ENCODE measurements at places on chromosomes 11 and 22. TPM values are rescaled to one million over a fixed set of nuclear protein-coding genes. Genes with fewer than 3 reads are reported as not detected.

DNA sequence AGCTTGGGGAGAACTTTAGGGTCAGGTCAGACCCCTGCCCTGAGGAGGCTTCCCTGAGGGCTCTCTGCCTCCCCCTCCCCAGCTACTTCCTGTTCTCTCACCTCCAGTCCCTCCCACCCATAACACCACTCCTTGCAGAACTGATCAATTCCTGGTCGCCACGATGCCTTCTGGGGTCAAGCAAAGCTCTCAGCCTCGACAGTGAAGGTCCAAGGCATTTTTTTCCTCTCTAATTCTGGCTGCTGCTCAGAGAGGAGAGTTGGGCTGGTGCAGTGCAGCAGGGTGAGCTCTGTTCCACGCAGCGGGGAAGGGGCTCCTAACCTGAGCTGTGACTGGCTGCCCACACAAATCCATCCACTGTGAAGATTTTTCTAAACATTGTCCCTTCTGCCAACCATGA, 628.4 kb downstream of the BRD1 start:
- peak; percentile 24 for DNase-seq

SLCO2B1 gene
- total RNA-seq: 185 TPM

DNA sequence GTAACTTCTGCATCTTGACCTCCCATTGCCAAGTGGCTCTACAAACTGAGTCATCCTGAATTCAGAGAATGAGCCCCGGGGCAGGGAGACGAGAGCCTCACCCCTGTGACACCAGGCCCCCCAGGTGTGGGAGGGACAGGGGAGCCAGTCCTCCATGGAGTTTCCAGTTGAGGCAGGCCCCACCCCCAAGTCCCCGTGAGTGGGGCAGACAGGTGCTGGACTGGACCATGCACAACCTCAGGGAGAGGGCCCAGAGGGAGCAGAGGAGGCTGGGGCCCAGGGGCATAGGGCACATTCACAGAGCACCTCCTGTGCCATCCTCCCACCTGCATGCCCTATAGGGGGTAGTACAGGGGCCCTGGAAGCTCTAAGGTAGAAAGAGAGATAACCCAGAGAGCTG, 180.8 kb downstream of the BRD1 start:
- no peak for DNase-seq

GRCh38 chr11:64933935-64934681, 1.6 kb downstream of the GPHA2 start:
- no peak for DNase-seq

DNA sequence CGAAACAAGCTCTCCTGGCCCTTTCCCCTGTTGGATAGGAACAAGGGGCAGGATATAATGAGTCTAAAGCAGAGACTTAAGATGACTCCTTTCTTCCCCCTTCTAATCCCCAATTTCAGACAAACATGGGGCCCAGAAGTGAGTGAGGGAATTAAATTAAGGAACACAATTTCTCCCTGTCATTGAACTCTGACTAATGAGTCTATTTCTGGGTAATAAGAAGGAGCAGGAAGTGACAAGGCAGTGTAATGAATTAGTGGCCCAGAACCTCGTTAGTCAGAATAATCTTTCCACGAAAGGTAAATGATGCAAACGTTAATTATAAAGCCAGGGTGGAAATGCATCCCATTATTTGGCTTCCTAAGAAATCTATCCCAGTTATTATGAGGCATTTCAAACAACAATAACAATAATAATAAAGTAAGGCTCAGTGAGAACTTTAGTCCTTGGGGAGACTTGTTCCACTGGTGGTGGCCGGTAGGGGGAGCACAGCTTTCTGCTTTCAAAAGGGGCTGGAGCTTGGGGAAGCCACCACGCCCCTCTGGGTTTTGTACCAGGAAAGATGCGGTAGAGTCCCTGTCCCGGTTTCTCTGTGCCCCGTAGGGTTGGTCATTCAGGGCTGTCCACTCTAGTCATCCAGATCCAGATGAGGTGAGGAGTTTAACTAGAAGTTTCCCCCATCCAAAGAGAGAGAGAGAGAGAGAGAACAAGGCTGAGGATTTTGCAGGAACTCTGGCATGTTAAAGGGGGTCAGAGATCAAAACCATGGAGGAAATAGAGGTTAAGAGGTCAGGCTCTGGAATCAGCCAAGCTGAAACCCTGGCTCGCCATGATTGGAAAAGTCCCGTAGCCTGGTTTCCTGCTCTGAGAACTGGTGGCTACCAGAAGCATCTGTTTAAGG, 298.3 kb downstream of the NTM start:
- DNase-seq: peak; percentile 83

GRCh38 chr22:29040385-29041275, 21.0 kb downstream of the C22orf31 start:
- no peak for DNase-seq

DNA sequence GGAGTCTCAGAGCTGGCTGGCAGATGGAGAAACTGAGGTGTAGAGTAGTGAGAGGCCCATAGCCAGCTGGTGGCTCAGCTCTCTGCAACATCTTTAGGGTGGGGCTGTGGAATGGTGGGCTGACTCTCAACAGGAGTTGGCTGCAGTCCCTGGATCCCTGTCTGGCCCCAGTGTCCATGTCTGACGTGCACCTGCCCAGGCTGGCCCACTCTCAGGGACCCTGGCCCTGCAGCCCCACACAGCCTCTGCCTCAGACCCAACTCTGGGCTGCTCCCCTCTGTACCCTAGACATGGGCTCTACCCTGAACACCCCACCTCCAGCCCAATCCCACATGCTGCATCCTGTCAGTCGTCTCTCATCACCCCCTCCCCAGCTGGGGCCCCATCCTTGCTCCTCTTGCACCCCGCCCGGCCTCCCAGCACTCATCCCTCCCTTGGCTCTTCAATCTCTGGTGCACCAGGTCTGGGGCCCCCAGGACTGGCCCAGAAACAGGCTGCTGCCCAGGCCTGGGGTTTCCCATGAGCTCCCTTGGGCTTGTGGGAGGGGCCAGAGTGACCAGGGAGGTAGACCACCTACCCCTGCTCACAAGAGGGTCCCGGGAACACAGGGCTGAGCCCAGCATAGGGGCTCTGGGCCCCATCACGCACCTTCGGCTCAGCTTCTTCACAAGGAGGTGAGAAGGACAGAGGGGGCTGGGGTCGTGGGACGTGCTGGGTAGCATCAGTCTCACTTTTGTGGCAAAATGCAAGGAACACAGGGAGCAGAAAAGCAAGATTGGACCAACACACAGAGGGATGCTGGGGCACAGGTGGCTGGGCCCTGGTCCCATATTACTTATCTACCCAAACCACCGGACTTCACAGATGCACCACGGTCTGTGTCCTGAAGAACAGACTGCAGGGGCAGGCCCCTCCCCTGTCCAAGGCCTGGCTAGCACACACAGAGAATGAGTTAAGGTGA, 31.5 kb downstream of the ARVCF start:
- no peak for DNase-seq

GRCh38 chr22:41713004-41713403, 13.7 kb downstream of the MEI1 start:
- peak; percentile 59 for DNase-seq

- no peak for DNase-seq
These were observed 82.6 kb downstream of the SLC1A2 start for GRCh38 chr11:35336726-35337125.

POU2F3 gene
- 0.19 TPM for total RNA-seq

CPT1A gene
- 51.9 TPM for total RNA-seq

DNA sequence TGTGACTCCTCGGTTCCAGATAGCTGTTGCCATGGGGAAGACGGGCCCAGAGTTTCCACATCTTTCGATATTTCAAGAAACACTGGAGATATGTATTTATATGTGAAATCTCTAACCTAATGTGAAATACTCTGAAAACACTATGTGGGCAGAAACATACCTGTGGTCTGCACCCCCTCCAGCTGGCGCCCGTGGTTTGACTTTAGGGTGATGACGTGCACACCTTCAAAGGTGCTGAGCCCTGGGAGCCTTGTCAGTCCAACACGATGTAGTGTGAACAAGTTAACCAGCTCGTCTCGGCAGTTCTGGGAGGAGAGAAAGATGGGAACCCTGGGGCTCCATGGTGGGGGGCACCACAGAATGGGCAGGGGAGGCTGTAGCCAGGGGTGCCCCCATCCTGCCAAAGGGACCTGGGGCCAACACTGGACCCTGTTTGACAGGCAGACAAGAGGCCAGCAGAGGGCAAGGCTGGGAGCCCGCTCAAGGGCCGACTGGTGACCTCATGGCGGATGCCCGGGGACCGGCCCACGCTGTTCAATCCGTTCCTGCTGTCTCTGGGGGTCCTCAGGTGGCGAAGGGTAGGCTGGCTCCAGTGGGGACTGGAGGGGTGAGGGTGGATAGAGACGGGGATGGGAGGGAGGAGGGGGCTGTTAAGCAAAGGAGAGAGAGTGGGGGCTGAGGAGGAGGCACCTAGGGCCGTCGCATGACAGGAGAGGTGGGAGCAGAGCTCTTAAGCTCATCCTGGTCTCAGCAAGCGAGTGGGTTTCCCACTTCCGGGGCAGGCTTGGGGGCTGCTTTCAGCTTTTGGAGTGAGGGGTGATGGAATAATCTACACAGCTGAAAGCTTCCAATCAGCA, 43.8 kb downstream of the TRIOBP start:
- no peak for DNase-seq

GRCh38 chr11:116825434-116825833, 2.3 kb upstream of the APOA4 start:
- no peak for DNase-seq

FJX1 gene
- 28.8 TPM for total RNA-seq

KIAA0930 gene
- total RNA-seq: 65.7 TPM

GRCh38 chr11:14551380-14551779, 31.2 kb upstream of the PSMA1 start:
- DNase-seq: no peak

SAA4 gene
- 4.1 TPM for total RNA-seq

DNA sequence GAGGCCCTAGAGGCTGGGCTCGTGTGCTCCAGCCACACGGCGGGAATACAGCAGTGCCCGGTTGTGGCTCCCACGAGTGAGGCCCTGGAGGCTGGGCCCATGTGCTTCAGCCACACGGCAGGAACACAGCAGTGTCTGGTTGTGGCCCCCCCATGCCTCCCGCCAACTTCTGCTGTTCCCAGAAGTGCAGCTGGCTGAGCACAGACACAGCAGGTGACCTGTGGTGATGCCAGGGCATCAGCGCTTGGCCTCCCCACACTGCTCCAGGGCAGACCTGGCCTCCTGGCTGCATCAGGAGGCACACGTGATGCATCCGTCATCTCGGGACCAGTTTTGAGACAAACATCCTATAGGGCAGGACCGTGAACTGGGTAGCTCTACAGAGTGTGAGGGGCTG, 110.3 kb downstream of the KCNQ1OT1 start:
- no peak for DNase-seq

OR4C46 gene
- total RNA-seq: not detected

MS4A4E gene
- 3.2 TPM for total RNA-seq

GPR83 gene
- not detected for total RNA-seq

GRCh38 chr11:3347127-3347526, 31.8 kb downstream of the ZNF195 start:
- no peak for DNase-seq

VPREB3 gene
- not detected for total RNA-seq

MIAT gene
- total RNA-seq: 2.5 TPM

TREH gene
- not detected for total RNA-seq

GRCh38 chr11:74672956-74673692, 58.1 kb downstream of the CHRDL2 start:
- no peak for DNase-seq

- DNase-seq: no peak
These were observed 4.3 kb downstream of the ZBTB16 start for GRCh38 chr11:114063829-114064201.

GRCh38 chr11:31856248-31856647, 45.1 kb upstream of the PAX6 start:
- no peak for DNase-seq

GRCh38 chr22:45826520-45826919, 150.4 kb downstream of the WNT7B start:
- no peak for DNase-seq

Measured in mesenteric fat pad (tissue), 1 donor.